ENCODE measurements at places on chromosomes 2 and 18.

DNA sequence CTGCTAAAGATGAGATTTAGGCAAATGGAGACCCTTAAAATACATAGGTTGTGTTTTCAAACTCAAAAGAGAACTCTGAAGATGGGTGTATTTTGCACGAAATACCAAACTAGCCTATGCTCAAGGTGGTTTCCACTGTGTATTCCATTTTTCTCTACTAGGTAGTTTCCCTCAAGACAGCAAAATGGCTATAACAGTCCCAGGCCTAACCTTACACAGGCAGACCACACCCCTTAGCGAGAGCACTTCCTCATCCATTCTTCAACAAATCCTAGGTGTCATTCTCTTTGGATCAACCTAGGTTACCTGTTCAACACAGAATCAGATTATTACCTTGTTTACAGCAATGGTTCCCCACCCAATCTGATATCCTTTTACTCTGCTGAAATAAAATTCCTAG, 42.6 kb downstream of the HNRNPLL start:
- no peak for DNase-seq

DNA sequence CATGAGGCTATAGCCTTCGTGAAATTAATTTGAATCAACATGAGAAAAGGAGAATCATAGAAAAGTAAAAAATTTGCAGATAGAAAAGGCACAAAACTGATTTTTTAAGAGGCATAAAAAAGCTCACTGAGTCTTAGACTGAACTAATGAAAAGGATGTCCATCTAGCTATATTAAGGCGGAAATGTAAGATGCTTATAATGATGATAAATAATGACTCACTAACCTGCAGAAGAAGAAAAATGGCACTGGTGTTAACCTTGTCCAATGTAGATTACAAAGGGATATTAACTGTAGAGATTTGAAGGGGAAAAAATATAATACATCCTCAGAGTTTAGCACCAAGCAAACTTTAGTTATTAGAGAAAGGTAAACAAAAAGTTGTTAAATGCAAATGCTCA, 1098.0 kb upstream of the DDX18 start:
- no peak for DNase-seq

DNA sequence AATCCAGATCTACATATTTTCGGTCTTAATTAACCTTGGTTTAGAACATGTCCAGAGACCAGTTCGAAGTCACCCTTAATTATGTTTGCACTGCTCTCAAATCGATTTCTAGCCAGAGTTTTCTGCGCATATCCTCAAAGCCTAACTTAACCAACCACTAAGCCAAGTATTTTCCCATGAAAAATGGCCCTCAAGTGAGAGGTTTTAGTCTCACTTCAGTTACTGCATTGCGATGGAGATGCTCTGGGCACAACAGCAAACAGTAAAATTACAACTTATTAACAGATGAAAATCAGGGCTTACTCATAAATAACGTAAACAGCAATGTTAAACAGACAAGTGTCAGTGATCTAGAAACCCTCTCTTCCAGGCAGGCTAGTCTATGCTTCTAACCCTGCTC, 4.5 kb downstream of the RTN4 start:
- no peak for DNase-seq

DNA sequence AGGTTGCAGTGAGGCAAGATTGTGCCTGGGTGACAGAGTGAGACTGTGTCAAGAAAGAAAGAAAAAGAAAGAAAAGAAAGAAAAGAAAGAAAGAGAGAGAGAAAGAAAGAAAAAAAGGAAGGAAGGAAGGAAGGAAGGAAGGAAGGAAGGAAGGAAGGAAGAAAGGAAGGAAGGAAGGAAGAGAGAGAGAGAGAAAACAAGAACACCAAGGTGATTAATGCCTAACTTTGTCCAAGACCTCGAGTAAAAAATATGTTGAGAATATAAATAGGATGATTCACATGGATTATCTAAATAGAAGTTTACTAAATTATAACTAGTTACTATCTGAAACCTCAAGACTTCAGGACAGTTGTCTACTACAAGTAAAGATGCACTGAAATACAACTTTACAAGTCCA, 7.2 kb downstream of the PECR start:
- no peak for DNase-seq
